ENCODE measurements at places on chromosomes 5 and 9.

DNA sequence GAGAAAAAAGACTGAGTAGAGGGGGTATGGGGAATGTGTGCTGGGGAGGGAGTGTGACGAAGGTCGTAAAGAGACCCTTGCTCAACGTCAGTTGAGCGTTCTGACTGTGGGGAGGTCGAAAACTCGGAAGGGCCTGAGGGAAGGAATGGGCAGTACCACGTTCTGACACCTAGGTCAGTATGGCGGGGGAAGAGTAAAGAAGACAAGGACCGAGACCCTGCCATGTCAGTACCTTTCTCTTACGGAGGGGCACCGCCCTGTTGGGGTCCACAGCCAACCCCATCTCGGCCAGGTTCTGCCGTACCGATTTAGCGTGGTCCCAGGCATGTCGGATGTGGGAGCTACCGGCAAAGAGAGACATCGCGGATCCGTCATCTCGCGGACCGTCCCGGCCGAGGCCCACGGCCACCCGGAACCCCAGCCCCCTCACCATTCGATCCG is 375 bp downstream of the NOP16 start:
- DNase-seq: no peak

- DNase-seq: no peak
These were observed 3.1 kb downstream of the LHX3 start for GRCh38 chr9:136201609-136202453.

DNA sequence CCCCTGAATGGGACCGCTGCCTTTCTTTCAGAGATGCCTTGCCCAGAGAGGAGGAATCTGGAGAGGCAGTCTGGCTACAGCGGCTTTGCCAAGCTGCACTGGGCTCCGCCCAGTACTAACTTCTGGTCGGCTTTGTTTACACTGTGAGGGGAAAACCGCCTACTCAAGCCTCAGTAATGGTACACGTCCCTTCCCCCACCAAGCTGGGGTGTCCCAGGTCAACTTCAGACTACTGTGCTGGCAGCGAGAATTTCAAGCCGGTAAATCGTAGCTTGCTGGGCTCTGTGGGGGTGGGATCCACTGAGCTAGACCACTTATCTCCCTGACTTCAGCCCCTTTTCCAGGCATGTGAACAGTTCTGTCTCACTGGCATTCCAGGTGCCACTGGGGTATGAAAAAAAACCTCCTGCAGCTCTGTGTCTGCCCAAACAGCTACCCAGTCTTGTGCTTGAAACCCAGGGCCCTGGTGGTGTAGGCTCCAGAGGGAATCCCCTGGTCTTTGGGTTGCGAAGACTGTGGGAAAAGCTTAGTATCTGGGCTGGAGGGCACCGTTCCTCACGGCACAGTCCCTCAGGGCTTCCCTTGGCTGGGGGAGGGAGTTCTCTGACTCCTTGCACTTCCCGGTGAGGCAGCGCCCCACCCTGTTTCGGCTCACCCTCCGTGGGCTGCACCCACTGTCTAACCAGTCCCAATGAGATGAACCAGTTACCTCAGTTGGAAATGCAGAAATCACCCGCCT is 171.2 kb downstream of the CWC27 start:
- DNase-seq: no peak

- peak; percentile 71 for DNase-seq
These were observed 5.8 kb upstream of the RAB14 start for GRCh38 chr9:121207371-121207940.

DNA sequence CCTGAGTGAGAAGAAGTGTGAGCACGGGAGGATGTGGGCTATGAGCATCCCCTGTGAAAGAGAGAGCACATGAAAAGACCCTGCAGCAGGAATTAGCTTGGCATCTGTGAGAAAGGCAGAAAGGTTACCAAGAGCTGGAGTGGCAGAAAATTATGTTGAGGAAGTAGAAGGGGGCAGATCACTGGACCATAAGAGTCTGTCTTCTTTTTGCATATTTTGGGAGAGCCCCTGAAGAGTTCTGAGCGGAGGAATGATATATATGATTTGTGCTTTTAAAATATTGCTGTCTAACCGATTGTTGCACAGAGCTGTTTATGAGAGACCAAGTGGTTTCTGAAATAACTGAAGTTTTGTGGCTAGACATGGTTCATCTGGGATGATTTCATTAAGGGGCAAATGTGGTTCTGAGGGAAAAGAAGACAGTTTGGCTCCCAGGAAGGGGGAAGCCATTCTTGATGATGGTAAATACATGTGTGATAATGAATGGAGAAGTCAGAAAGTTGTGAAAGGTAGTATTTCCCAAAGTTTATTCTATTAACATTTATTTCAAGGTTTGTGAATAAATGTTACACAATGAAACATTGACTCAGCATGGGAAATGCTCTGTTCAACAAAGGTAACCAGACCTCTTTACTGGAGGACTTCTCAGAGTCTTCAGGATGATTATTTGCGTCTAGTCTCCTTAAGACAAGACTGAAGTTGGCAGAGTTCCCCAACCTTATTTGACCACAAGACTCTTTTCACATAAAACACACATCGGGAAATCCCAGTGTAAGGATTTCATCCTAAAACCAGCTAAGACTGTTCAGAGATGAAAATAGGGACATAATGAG is 31.5 kb upstream of the ADRB2 start:
- DNase-seq: peak; percentile 60

- no peak for DNase-seq
These were observed 154.8 kb upstream of the TBC1D2 start for GRCh38 chr9:98410185-98410697.

DNA sequence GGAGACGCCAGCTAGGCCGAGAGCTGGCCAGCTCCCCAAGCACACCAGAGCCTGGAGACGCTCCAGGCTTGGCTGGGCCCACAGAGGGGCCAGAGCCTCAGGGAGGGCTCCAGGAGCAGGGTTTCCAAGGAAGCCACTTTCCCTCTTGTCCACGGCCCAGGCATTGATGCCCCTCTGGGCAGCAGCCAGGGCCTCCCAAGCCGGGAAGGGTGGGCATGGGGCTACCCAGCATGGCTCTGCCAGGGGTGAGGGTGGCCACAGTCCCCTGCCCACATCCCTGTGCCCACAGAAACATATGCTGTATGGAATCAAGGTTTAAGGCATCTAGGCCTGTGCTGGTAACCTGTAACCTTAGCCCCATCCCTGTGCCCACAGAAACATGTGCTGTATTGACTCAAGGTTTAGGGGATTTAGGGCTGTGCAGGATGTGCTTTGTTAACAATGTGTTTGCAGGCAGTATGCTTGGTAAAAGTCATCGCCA is 1.5 kb upstream of the DPP7 start:
- DNase-seq: no peak

DNA sequence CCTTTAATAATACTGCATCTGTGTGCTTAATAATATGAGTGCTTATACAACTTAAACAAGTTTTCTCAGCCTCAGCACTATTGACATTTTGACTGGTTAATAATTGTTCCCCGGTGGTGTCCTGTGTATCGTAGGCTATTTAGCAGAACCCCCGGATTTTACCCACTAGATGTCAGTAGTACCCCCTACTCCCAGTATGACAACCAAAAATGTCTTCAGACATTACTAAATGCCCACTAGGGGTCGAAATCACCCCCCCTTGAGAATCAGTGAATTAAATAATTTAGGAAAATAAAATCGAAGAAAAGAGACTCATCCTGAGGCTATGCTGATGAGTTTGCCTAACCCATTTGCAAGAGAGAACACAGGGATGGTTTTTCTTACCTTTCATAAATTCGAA is 166.3 kb downstream of the ATP10B start:
- peak; percentile 63 for DNase-seq

DNA sequence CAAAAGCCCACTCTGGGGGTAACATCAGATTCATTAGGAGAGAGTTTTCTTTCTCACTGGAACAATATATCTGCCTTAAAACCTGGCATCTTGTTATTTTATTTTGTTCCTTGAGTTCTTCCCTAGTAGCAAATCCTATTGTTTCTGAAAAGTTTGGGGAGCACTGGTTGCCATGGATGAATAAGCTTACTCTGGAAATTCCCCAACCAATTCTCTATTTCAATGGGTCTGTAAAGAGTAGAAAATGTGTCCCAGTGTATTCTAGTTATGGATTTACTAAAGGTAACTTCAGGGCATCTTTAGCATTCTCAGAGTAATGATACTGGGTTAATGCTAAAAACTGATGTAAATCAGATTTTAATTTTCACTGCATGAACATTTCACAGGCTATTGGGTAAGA is 94.2 kb upstream of the S1PR3 start:
- no peak for DNase-seq

DNA sequence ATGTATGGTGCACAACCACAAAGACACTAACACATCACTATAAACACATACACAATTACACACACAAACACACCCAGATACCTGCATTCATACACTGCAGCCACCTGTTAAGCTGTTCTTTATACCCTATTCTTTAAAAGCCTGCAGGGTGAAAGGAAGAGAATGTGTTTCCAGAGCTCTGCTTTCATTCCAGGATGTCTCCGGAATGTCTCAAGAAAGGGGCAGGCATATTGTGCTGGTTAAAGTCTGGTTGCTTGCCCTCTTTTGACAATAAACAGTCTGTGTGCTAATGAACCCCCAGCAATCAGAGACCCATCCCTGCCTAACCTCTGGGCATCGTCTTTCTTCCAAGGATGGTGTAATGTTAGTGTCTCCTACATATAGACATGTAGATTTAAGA is 181.6 kb downstream of the EPB41L4A start:
- no peak for DNase-seq

DNA sequence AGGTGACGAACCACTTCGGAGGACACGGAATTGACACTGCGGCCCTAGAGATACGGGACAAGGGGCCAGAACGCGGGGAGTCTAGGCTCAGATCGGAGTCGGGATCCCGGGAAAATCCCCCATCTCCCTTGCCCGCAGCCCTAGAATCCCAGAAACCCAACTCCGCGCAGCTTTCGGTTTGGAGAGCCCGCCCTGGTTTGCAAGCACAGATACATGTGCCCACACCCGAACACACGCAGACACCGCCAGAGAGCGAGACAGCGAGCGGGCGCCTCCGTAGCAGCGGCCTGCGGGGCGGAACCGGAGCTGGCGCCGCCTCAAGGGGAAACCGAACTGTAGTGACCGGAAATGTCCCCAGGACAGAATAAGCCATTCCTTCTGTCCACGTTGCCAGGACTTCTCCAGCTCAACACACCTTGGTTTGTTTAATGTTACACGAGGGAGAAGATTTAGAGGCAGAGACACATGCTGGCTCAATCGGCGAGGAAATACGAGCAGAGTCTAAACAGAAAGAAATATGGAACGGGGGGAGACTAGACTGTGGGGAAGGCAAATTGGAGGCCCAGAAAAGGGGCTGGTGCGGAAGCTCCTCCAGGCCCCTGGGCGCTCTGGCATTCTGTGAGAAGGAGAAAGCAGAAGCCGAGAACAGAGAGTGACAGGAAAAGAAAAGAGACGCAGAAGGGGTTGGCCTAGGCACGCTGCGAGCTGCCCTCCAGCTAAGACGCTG is 2.9 kb upstream of the PAX5 start:
- DNase-seq: peak; percentile 34

GRCh38 chr5:132684491-132684890 is 10.7 kb downstream of the IL4 start:
- no peak for DNase-seq

DNA sequence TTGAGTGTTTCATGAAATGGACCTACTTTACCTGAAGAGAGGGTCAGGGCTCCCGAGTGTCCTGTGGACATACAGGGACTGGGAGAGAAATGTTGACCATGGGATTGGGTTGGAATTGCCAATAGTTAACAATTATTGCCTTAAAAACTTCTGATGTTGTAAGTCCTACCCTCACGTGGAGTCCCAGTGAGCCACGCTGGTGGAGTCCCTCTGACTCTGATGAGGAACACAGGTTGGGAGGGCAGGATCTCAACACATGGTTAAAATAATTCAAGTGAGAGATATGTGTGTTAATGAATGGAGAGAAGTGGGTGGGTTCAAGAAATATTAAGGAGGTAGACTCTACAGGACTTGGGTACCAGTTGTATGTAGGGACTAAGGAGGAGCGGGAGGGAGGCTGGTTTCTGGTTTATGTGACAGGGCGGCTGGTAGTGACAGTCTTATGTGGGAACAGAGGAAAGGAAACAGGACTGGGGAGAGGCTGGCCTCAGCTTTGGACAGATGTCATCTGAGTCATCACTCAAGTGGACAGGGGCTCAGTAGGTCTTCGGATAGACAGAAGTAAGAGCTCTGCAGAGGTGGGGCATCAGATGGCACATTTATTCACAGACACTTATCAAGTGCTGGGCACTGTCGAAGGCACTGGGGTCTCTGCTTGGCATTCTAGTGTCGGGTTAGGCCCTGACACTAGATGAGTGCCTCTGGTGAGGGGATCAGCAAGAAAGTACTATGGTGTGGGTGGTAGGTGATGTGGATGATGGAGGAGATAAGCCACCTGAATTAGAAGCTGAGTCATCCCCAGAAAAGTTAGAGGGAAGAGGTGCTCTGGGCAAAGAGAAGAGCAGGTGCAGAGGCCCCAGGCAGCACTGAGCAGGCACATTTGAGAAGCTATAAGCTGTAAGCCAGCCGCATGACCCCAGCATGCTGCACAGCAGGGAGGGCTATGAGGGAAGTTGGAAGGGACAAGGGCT is 27.2 kb downstream of the MAML1 start:
- no peak for DNase-seq

GRCh38 chr5:153719324-153719723 is 228.9 kb downstream of the GRIA1 start:
- DNase-seq: no peak

DNA sequence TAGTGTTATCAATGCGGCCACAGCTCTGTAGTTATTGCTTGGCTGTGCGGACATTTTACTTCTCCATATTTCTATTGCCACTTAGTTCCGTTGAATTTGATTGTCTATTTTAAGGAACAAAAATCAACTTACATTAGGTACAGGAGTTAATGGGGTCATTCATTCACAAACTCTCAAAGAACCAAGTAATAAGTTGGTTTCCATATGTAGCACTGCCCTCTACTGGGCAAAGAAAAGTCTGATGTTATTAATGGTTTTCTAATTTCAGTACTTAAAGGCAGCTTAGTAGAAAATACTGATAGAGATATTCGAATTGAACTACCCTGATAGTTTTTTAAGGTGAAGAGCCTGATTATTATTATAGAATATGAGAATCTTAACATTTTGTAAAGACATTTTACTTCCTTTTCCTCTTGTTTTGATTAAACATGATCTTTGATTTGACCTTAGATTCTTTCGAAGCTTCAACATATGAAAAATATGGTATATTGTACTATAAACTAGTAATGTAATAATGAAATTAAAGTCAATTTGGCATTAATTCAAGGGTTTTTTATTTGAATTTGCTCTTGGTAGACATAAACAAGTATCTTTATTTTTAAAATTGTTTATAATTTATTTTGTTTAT is 119.5 kb upstream of the CTNND2 start:
- peak; percentile 0 for DNase-seq

All from CD14-positive monocyte (primary cell).